Amniotic stem cell (primary cell): ENCODE measurements at places on chromosomes 5 and 9.

DNA sequence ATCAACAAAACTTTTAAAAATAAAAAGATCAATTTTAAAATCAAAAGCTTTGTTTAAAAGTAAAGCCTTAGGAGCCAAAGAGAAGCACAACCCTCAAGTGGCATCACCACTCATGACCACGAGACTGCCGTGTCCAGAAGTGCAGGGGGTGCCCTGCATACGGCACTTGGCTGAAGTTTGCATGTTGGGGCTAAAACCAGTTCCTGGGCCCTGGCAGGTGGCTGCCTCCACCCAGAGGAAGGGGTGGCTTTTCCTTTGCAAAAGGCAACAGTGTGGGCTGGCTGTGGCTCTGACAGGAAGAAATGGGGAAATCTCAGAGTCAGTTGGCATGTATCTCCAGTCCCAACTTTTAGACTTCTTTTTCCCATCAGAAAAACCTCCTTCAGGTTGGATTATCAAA, 15.3 kb downstream of the TRMO start:
- DNase-seq, result no peak

- no peak for DNase-seq
These were observed 2.9 kb downstream of the TGFBI start for GRCh38 chr5:136031711-136032110.

GRCh38 chr5:29252390-29252789, 1941.1 kb upstream of the CDH6 start:
- no peak for DNase-seq

GRCh38 chr5:104050436-104050835, 487.8 kb upstream of the NUDT12 start:
- no peak for DNase-seq

DNA sequence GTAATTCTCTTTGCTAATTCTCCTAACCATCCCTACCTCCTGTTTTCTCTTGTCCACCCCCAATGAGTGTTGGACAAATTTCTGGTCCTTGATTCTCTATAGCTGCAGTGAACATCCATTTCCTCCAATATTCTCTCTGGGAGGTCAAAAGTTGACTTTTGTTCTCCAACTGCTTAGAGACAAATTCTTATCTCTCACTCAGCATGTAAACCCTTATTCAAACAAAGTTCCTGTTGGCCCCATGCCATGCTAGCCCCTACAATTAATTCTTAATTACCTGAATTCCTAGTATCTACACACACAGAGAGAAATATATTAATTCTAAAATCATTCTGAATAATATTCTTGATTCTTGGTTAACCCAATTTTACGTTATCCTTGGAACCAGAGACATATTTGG, 472.9 kb upstream of the ACTBL2 start:
- no peak for DNase-seq
